Substantia nigra (tissue), 51 donors: ENCODE measurements at places on chromosomes 1 and 21.

DNA sequence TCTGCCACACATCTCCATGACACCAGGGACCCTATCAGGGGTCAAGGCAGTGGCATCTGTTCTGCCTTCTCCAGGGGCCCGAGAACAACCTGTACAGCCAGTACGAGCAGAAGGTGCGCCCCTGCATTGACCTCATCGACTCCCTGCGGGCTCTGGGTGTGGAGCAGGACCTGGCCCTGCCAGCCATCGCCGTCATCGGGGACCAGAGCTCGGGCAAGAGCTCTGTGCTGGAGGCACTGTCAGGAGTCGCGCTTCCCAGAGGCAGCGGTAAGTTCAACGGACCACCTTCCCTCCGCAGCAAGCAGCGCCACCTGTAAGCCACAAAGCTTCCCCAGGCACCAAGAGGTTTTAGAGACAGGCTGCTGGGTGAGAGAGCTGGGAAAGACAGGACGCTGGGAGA is 15.9 kb downstream of the MX2 start:
- no peak for DNase-seq

GRCh38 chr1:118556936-118557335 is 371.9 kb upstream of the SPAG17 start:
- no peak for DNase-seq

- DNase-seq = no peak
These were observed 39.7 kb downstream of the RNASEL start for GRCh38 chr1:182549346-182549745.

- no peak for DNase-seq
These were observed 25.8 kb upstream of the THEM4 start for GRCh38 chr1:151935154-151935553.

- DNase-seq = no peak
These were observed 5.4 kb downstream of the PSEN2 start for GRCh38 chr1:226875641-226876295.

DNA sequence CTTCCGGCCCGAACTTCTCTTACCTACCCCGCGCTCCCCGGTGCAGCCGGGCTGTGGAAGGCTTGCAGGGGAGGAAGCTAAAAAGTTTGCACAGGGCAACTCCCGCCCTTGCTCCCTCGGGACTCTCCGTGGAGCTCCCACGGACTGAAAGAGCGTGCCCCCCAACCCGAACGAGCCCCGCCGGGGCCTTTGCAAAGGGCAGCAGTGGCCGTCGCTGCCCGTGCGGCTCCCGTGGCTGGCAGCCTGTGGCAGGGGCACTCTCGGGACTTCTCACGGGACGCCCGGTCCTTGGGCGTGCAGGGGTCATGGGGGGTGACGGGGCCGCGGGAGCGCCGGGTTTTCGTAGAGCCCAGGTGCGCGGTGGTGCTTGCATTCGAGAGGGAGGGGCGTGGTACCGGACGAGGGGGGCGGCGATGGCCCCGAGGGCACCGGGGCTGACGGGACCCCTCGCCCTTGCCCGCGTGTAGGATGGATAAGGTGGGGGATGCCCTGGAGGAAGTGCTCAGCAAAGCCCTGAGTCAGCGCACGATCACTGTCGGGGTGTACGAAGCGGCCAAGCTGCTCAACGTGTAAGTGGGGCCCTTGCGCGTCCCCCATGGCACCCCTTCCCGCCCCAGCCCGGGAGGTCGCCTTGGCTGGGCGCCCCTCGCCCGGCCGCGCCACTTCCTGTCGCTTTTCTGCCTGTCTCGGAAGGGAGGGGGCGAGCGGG is 711 bp downstream of the GADD45A start:
- DNase-seq = no peak

DNA sequence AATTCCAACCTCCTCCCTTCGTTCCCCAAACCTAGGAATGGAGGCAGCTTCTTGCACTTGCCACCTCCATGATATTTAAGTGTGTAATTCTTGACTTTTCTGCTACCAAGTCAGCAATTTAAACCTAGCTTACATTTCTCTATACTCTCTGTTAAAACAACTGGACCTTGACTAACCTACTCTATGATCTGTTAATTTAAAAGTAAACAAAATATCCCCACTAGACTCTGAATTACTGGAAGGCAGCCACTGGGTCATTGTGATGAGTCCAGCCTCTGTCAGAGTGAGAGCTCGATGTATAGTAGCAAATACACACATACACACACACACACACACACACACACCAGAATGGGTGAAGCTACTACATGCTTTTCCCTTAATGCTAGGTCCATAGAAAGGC is 40.0 kb upstream of the DHCR24 start:
- DNase-seq = no peak
